ENCODE measurements at places on chromosomes 16 and 17.

GRCh38 chr16:15776572-15776971 is 80.3 kb downstream of the MYH11 start:
- DNase-seq = no peak

DNA sequence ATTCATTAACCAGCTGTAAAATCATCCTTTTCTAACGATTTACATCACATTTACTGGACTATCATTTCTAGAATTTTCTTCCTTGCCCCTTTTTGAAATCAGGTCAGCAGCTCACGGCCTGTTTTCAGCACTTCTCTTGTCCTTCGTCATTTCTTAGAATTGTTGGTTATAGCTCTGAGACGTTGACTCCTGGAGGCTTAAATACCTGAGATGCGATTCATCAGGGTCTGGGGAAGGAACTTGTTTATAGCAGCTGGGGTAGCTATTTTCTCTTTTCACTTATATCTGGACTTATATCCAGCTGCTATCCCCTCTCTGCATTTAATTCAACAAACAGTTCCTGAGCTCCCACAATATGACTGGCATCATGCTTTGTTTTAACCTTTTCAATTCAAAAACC is 338.7 kb upstream of the TNRC6C start:
- no peak for DNase-seq

DNA sequence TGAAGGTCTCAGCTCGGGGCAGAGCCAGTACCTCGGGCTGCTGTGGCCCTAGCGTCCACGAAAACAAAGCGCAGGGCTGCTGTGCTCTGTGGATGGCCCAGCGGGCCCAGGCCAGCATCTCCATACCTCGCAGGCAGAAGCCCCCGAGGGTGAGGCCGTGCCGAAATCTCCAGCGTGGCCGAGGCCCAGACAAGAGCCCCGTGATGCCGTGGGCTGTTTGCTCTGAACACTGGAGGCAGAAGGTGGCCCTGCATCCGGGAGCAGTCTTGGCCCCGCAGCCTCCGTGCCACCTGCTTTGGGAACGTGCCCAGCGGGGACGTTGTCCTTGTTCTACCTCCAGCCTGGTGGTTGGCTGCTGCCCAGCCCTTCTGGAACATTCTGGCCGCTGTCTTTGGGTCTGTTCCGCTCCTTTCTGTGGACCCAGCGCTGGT is 121.4 kb downstream of the BANP start:
- DNase-seq = no peak

GRCh38 chr16:50739031-50739430 is 2.9 kb upstream of the CYLD start:
- peak; percentile 54 for DNase-seq

DNA sequence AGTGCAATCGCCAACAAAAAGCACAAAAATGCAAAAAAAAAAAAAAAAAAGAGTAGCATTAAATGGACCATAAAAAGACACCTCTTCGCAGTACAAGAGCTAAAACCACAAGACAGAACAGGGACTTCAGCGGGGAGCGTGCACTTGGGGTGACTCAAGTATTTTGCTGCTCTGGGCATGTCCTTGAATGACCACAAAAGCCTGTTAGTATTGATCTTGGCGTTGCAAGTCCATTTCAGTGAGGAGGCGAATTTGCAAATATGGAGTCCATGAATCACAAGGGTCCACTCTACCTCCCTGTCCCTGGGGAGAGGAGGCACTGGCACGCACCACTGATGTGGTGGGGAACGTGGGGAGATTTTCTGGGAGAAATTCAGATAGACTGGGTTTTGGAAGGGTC is 78.9 kb downstream of the CNGB1 start:
- peak; percentile 11 for DNase-seq

- no peak for DNase-seq
Measured at GRCh38 chr17:69643686-69644085, 229.2 kb downstream of the MAP2K6 start.

- no peak for DNase-seq
Measured at GRCh38 chr16:19005561-19006445, 22.1 kb downstream of the TMC7 start.

DNA sequence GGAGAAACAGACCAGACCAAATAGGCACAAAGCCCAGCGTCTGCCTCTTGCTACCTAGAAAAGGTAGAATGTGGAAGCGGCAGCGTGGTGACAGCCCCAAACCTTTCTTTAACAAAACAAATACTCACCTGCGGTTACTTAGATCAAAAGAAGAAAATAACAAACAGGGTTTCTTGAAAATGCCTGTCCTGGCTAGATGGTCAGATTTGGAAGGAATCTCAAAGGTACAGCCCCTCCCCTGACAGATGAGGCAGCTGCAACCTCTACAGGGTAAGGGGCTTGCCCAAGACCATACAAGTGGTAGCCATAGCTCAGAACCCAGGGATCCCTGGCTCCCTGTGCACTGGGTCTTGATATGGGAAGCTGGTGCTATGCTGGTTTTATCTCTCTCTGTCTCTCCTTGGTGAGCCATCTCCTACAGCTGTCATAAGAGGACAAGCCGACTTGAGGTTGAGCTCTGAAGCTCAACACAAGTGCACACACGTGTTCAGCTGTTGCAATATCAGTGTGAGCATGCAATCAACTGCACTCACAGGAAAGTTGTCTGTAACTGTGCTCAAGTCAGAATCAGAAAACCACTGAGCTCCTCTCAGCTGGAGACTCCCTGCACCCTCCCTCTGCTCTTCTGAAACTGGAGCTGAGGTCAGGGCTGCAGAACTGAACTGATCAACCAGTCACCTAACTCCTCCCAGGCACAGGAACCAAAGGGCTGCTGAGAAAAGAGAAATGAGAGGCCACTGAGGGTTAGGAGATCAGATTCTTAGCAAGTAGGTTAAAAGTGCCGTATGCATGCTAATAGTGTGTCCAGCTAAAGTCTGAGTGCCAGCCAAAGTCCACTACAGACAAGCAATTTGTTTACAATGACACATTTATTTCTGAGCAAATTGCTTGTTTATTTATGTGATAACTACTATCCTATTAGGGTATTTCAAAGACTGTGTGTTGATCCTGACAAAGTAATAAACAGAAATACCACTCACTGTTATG is 6.1 kb upstream of the RNF157 start:
- DNase-seq = peak; percentile 86

DNA sequence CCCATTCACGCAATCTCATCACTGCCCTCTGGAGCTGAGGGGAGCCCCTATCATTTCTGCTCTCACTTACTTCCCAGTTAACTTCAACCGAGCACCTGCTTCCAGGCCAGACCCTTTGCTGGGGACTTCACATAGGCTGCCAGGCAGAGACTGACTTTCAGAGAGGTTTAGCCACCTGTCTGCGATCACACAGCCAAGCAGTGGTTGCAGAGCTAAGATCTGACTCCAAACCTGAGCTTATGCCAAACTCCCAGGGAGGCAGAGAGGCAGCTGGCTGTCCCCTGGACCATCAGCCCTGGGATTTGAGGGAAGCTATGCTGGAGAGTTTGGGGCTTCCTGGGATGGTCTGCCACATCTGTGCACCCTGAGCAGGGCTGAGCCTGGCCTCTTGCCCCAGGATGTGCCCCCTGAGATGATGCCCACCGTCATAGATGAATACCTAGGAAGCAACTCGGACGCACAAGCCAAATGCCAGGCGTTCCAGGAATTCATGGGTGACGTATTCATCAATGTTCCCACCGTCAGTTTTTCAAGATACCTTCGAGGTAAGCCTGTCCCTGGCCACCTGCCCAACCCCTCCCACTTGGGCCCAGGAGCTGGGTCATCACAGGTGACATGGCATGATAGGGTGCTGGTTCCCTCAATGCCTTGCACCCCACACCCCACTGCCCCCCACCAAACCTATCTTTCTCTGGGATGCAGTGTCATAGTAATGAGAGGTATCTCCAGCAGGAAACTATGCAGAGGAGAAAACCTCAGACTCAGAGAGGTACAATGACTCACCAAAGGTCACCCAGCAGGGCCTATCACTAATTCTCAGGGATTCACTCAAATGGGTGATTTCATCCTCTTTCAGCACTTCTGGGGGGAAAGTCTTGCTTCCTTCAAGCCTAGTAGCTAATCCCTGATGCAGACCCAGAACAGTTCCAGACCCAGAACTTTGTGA is 10.0 kb downstream of the CES3 start:
- DNase-seq = no peak

GRCh38 chr17:2011411-2012371 is 13.4 kb downstream of the RTN4RL1 start:
- DNase-seq = peak; percentile 72

GRCh38 chr17:31509805-31510177 is 118.3 kb downstream of the RAB11FIP4 start:
- DNase-seq = no peak

GRCh38 chr16:28504707-28505404 is 1.8 kb downstream of the IL27 start:
- DNase-seq = no peak

DNA sequence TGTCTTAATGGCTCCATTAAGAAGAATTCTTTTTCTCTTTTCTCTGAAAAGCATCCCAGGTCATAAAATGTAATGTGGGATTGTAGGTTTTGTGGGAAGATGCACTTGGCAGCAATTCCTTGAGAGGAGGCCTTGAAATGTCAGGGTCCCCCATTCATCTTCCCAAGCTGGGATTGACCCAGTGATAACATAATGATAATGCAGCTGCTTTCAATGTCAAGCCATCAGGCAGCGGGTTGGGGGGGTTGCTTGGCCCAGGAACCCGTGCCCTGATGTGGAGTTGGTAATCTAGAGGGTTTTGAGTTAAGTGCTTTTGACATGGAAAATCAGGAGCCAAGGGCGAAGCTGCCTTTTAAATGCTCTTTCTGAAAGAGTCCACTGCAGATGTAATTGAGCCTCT is 484.0 kb downstream of the WWOX start:
- no peak for DNase-seq

- no peak for DNase-seq
Measured at GRCh38 chr16:68660359-68660795, 15.3 kb downstream of the CDH3 start.

GRCh38 chr17:45093444-45094110 is 32.5 kb downstream of the NMT1 start:
- DNase-seq = no peak

DNA sequence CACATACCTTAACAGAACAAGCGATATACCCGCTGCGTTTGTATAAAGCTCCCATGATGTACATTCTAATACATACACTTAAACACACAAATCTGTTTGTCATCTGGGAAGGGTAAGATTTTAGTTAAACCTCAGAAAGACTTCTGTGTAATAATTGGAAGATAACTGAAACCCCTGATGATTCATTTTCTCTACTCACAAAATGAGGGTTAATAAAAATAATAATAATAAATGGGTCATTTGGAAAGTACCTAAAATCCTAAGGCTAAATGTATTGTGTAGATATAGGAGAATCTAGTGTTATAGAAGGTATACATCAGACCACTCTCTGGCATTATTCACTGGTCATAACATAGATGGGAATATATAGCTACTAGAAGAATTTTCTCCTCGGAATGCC is 64.7 kb upstream of the SOX9 start:
- no peak for DNase-seq

DNA sequence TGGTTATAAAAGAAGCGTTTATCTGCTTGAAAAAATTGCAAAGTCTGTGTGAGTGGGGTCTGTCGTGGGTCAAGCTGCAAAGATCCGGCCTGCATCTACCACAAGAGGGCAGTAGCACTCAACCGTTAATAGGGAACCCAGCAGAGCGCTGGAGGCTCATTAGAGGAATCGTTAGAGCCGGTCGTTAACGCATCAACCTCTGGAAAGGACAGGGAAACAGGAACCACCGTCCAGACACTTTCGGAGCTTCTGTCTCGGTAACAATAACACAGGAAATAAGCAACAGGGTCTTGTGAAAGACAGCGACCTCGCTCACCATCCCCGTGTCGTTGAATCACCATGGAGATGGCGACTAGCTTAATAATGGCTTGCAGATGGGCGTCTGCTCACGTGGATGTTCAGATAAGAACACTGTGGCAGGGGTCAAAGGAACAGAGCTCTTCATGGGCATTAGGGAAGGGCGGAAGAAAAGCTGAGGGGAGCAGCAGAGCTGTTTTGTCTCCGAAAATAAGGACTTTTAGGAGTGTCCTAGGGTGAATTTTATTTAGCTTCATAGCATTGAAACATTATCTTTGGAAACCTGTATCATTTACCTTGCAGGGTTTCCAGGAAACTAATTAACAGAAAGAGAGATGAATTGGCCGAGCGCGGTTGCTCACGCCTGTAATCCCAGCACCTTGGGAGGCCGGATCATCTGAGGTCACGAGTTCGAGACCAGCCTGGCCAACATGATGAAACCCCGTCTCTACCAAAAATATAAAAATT is 11.9 kb upstream of the NSRP1 start:
- DNase-seq = peak; percentile 96

GRCh38 chr16:19135201-19135842 is 21.6 kb downstream of the ITPRIPL2 start:
- DNase-seq = no peak

GRCh38 chr16:51024703-51025102 is 126.4 kb downstream of the SALL1 start:
- no peak for DNase-seq

DNA sequence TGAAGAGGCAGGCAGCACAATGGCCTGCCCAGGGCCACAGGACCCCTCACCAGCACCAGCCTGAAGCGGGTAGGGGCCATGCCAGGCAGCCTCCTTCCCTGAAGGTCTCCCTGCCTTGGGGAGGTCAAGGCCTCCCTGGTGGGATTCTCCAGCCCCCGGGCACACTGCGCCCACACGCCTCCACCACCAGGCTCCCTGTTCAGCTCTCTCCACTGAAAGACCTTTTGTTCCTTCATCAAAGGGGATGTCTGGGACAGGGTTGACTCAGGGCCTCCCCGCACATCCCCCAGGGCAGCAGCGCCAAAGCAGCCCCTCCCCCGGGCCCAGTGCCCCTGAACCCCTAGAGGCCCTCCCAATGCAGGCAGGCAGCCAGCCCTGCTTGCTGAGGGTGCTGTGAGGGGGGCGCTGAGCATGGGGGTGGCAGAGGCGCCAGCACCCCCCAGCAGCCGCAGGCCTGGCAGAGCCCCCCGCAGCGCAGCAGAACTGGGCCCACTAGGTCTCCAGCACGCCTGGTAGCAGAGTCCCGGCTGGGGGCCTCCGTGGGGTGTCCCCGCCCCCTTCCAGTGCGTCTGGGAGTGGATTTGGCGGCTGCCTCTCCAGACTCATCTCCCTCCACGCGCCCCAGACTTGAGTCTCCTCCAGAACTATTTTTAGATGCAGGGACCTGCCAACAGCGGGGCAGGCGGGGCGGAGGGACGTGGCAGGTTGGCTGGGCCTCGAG is 13.1 kb downstream of the BCAR1 start:
- DNase-seq = no peak

- no peak for DNase-seq
Measured at GRCh38 chr17:37553401-37553966, 55.7 kb downstream of the SYNRG start.

- DNase-seq = no peak
Measured at GRCh38 chr17:82175201-82175600, 37.4 kb downstream of the CCDC57 start.

- DNase-seq = no peak
Measured at GRCh38 chr16:46828943-46829342, 2.0 kb downstream of the C16orf87 start.

Measured in KBM-7 (cell line).